T-helper 2 cell treated with Interferon-gamma antibody and Interleukin-4, amounts not matched to agents 100 ng/mL and 5 ng/mL, for 36 hours (primary cell): ENCODE measurements at places on chromosomes 2 and 18. TPM values are rescaled to one million over a fixed set of nuclear protein-coding genes. Genes with fewer than 3 reads are reported as not detected.

Gene EN1
- total RNA-seq: not detected in 2 replicates

Gene CRYGA
- not detected in 2 replicates for total RNA-seq

Gene BOLA3
- 68.6 and 69.3 TPM in 2 replicates for total RNA-seq

Gene HTR2B
- total RNA-seq: 1.2 and 1.3 TPM in 2 replicates

Gene HMSD
- 1.2 and 3.3 TPM in 2 replicates for total RNA-seq

Gene MC2R
- total RNA-seq: not detected in 2 replicates

Gene RBKS
- total RNA-seq: 0.86 and 1.8 TPM in 2 replicates

Gene CACNB4
- 0.14 and 0.77 TPM in 2 replicates for total RNA-seq

Gene PDK1
- total RNA-seq: 25.5 and 26.7 TPM in 2 replicates

Gene DQX1
- total RNA-seq: 0.80 and 1.1 TPM in 2 replicates

Gene FBXO11
- total RNA-seq: 58.1 and 58.6 TPM in 2 replicates

Gene B3GNT7
- total RNA-seq: not detected in 2 replicates

Gene IL37
- not detected in 2 replicates for total RNA-seq

Gene CXXC1
- total RNA-seq: 158 and 162 TPM in 2 replicates

Gene CD207
- not detected in 2 replicates for total RNA-seq

Gene PER2
- 17.6 and 19.4 TPM in 2 replicates for total RNA-seq

Gene GPR55
- 2.9 and 4.3 TPM in 2 replicates for total RNA-seq

Gene TTN
- total RNA-seq: 12.4 and 13.9 TPM in 2 replicates

Gene VAMP5
- total RNA-seq: 60.8 and 65.6 TPM in 2 replicates

Gene DPYSL5
- not detected in 2 replicates for total RNA-seq

Gene RAB27B
- total RNA-seq: 3.4 TPM in 2 replicates

Gene EFHD1
- total RNA-seq: 1.0 and 1.1 TPM in 2 replicates

Gene SERPINB11
- total RNA-seq: not detected in 2 replicates

Gene ANKRD53
- not detected in 2 replicates for total RNA-seq

Gene CERKL
- total RNA-seq: 0.07 TPM in 1 of 2 replicates, not detected in the other

Gene RMND5A
- total RNA-seq: 25.7 and 26.6 TPM in 2 replicates

Gene FBXO41
- 15.4 and 16.2 TPM in 2 replicates for total RNA-seq

Gene VWC2L
- total RNA-seq: not detected in 2 replicates

Gene FOXD4L1
- total RNA-seq: 0.34 and 0.50 TPM in 2 replicates

Gene FN1
- 0.82 and 1.3 TPM in 2 replicates for total RNA-seq

Gene NT5DC4
- total RNA-seq: not detected in 2 replicates

Gene MARCO
- total RNA-seq: not detected in 2 replicates

Gene KATNAL2
- total RNA-seq: 0.73 and 1.0 TPM in 2 replicates

Gene SOX11
- total RNA-seq: not detected in 2 replicates

Gene DLGAP1
- not detected in 2 replicates for total RNA-seq

Gene CAVIN2
- not detected in 2 replicates for total RNA-seq

Gene SNORC
- total RNA-seq: 1.3 and 1.6 TPM in 2 replicates

Gene DCDC2C
- not detected in 2 replicates for total RNA-seq
